ENCODE measurements at places on chromosomes 13 and 19. TPM values are rescaled to one million over a fixed set of nuclear protein-coding genes. Genes with fewer than 3 reads are reported as not detected.
A peak's percentile ranks its signal among the peaks of the same experiment; 100 is the strongest.

The PTH2 gene
- 6.2 TPM for total RNA-seq

DNA sequence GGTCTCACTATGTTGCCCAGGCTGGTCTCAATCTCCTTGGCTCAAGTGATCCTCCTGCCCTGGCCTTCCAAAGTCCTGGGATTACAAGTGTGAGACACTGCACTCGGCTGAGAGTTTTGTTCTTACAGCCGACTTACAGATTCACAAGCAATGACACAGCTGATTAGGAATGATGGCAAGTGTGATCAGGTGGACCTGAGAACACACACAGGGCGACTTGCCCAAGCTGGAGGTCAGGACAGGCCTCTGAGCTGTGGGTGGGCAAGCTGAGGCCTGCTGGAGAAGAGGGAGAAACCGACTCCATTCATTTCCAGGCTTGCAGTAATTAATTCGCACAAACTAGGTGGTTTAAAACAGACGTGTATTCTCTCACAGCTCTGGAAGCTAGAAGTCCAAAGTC is 8.1 kb upstream of the ATG4D start:
- H3K36me3 ChIP-seq, result no peaks in the 10 kb centered on the region
- H3K4me3 ChIP-seq, result no peak overlapping the region
- no peak for DNase-seq
- H3K27ac ChIP-seq, result no peak overlapping the region

DNA sequence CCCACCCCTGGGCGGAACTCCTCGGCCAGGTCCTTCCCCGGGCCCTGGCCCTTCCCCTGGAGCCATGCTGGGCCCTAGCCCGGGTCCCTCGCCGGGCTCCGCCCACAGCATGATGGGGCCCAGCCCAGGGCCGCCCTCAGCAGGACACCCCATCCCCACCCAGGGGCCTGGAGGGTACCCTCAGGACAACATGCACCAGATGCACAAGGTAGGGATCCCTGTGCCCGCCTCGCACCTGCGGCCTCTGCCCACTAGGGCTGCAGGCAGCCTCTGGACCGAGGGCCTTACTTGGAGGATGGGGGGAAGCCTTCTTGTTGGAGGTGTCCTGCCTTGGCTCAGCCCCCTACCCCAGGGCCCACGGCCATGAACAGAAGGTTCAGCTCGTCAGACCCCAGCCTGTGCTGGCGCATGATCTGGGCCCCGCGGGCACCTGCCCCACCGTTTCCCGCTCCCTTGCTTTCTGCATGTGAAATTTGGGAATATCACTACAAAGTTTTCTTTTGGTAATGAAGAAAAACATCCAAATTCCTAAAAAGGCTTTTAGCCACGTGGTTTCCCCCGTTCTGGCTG is 23.4 kb downstream of the SMARCA4 start:
- no peaks in the 10 kb centered on the region for H3K4me1 ChIP-seq
- H3K27me3 ChIP-seq, result no peaks in the 10 kb centered on the region

The ABCA7 gene
- 44.0 TPM for total RNA-seq

GRCh38 chr19:1206864-1207450 is 1.4 kb downstream of the STK11 start:
- H3K27me3 ChIP-seq, result no peaks in the 10 kb centered on the region
- H3K27ac ChIP-seq, result peak overlapping the region; percentile 87
- peak; percentile 24 for DNase-seq

The ZNF729 gene
- not detected for total RNA-seq

The ZNF726 gene
- 4.0 TPM for total RNA-seq

The EXOC3L2 gene
- total RNA-seq, result 2.2 TPM

The PSPC1 gene
- total RNA-seq, result 72.5 TPM

DNA sequence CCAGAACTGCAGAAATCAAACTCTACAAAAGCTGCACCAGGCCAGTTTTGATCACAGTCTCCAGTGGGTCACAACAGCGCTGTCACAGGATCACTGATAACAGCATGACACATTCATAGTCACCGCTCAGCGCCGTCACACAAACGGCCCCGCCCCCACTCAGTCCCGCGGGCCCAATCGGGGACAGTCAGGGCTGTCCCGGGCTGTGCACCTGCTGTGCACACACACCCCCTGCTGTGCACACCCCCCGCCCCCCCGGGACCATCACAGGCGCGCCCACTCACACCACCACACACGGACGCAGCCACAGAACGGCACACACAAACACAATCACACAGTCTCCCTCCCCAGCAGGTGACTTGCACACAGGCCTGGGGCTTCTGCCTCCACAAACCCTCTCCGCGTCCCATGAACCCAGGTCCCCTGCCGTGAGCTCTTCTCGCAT is 435 bp upstream of the ZNF382 start:
- H3K27ac ChIP-seq, result peak overlapping the region; percentile 80
- H3K4me1 ChIP-seq, result peaks cover 6% of the 10 kb centered on the region
- H3K4me3 ChIP-seq, result peak overlapping the region; percentile 61
- H3K36me3 ChIP-seq, result peaks cover 16% of the 10 kb centered on the region

The CD22 gene
- 0.28 TPM for total RNA-seq

DNA sequence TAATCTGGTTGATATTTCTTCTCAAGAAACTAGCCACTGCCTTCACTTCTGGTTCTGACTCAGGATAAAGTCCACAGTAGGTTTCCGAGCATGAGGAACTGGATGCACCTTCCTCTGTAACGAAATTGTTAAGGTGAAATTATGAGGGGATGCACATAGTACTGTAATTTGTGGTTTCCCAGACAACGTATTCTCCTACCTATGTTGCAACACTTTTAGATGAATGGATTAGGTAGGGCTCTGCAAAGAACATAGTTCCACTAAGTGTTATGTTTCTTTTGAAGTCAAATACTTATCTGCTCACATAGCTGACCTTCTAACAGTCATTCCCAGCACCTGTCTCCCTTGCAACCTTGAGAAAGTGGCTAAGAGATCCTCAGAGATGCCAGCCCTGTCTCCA is 5.7 kb upstream of the ZC3H13 start:
- no peak overlapping the region for H3K4me3 ChIP-seq
- H3K4me1 ChIP-seq, result peaks cover 8% of the 10 kb centered on the region
- no peak overlapping the region for H3K27ac ChIP-seq

The ZNF439 gene
- 0.07 TPM for total RNA-seq

DNA sequence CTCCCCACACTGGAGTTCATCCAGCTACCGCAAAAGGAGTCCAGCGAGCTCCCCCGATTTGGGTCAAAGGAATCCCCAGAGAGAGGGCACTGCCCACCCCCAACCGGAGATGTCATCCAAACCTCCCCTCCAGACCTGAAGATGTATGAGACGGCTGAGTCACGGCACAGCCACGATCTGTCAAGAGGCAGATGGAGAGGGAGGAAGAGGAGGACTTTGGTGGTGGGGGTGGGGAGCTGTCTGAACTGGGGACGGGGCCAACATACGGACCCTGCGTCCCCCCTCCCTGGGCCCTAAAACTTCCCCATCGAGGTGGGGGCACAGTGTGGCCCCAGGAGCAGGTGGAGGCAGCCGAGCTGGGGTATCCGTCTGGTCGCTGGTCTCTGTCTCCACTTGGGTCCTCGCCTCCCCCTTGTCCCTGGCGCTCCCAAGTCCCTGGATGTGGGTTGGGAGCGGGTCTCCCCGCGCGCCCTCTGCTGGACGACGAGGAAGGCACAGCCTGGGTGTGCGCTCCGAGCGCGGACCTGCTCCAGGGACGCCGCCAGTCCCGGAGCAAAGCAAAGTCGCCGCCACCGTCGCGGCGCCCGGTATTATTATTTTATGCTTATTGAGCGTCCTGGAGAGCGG is 3.8 kb downstream of the PDE4A start:
- DNase-seq, result peak; percentile 84
- H3K4me1 ChIP-seq, result peaks cover 6% of the 10 kb centered on the region
- H3K4me3 ChIP-seq, result peak overlapping the region; percentile 16
- H3K27me3 ChIP-seq, result peaks cover 100% of the 10 kb centered on the region
- H3K27ac ChIP-seq, result no peak overlapping the region
- H3K36me3 ChIP-seq, result no peaks in the 10 kb centered on the region

- no peak overlapping the region for H3K27ac ChIP-seq
- DNase-seq, result no peak
- no peaks in the 10 kb centered on the region for H3K36me3 ChIP-seq
- H3K4me3 ChIP-seq, result no peak overlapping the region
Observed at GRCh38 chr19:12648088-12648487, 18.5 kb downstream of the MAN2B1 start.

DNA sequence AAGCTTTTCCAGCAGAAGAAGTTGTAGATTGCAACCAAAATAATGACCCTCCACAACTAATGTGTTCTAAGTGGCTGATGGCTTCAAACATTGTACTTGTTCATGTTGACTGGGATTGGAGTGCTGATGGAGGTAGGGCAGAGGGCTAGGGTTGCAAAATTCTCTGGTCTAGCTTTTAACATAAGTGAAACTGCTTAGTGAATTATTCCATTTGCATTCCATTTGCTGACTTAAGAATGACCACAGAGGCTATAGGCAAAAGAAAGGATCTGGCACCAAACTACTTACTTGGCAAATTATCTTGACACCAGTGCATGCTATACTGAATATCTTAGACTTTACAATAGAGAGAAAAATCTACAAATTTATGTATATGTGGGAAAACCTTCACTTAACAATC is 287.0 kb downstream of the FGF9 start:
- no peaks in the 10 kb centered on the region for H3K4me1 ChIP-seq
- no peak for DNase-seq
- no peaks in the 10 kb centered on the region for H3K27me3 ChIP-seq
- no peaks in the 10 kb centered on the region for H3K36me3 ChIP-seq
- no peak overlapping the region for H3K4me3 ChIP-seq

GRCh38 chr19:46000491-46001246 is 5.4 kb downstream of the CCDC61 start:
- DNase-seq, result peak; percentile 15
- H3K4me1 ChIP-seq, result no peaks in the 10 kb centered on the region
- peak overlapping the region; percentile 28 for H3K4me3 ChIP-seq
- H3K36me3 ChIP-seq, result no peaks in the 10 kb centered on the region
- H3K27ac ChIP-seq, result no peak overlapping the region
- peaks cover 12% of the 10 kb centered on the region for H3K27me3 ChIP-seq

- no peak overlapping the region for H3K4me3 ChIP-seq
- H3K27me3 ChIP-seq, result no peaks in the 10 kb centered on the region
- no peak overlapping the region for H3K27ac ChIP-seq
- no peaks in the 10 kb centered on the region for H3K36me3 ChIP-seq
Observed at GRCh38 chr13:54150851-54151250, 1122.2 kb downstream of the OLFM4 start.

DNA sequence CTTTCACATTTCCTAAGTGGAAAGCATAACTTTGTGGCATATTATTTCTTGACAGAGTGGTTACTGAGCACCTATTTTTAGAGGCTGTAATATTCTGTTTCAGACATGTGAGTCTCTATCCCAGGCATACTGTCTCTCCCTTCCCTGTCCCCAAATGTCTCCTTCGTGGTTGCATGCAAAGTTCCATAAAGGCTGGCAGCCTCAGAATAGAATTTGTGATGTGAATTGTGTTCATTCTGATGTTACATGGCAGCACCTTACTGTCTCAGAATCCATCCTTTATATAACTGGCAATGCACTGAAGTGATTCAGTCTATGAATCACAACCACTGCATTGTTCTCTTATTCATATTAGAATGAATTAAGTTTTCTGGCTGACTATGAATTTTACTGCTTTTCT is 89.0 kb upstream of the SLC7A1 start:
- no peak overlapping the region for H3K4me3 ChIP-seq
- no peaks in the 10 kb centered on the region for H3K27me3 ChIP-seq
- no peaks in the 10 kb centered on the region for H3K4me1 ChIP-seq
- no peaks in the 10 kb centered on the region for H3K36me3 ChIP-seq

The URAD gene
- not detected for total RNA-seq

GRCh38 chr13:32409561-32410421 is 18.1 kb downstream of the N4BP2L1 start:
- no peaks in the 10 kb centered on the region for H3K4me1 ChIP-seq
- no peaks in the 10 kb centered on the region for H3K36me3 ChIP-seq
- DNase-seq, result peak; percentile 91
- H3K27me3 ChIP-seq, result peaks cover 8% of the 10 kb centered on the region

The OR7A5 gene
- not detected for total RNA-seq

DNA sequence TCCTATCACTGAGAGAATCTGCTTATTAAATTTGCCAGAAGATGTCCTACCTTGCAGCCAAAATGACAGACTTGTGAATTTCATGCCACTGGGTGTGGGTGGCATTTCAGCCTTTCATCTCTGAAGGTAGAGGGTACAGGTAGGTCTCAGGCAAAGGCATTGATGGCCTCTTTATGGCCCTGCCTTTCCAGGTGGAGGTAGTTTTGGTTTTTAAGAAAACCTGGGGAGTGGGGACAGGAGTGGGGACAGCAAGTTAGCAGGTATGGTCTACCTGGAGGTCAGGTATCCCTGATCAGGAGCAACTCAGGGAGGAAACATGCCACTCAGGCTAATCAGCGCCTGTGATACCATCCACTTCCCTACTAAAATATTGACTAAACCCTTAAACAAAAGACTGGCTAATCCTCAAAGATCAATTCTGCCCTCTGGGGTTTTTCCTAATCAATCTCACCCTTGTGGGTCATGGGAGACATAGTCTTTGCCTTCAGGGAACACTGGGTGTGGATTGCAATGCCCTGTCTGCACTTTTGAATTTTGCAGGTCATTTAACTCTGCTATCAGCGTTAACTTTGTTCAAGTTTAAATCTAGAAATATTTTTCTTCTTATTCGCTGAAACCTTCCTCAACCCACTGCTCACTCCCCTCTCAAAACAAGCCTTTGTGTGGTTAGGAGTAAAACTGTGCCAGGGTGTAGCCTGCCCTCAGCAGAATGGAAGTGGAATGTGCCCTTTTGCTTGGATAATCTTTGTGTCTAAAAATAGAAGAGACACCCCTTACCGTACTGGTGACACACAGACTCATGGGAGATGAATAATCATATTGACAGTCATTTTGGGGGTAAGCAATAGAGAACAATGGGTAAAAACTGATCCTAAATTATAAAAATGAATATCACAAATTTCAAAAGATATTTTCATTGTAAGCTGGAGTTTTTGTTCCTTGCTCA is 233.7 kb downstream of the COG6 start:
- no peaks in the 10 kb centered on the region for H3K36me3 ChIP-seq
- peaks cover 7% of the 10 kb centered on the region for H3K4me1 ChIP-seq
- no peaks in the 10 kb centered on the region for H3K27me3 ChIP-seq
- peak; percentile 59 for DNase-seq
- no peak overlapping the region for H3K27ac ChIP-seq

- no peak for DNase-seq
- peaks cover 5% of the 10 kb centered on the region for H3K36me3 ChIP-seq
- no peaks in the 10 kb centered on the region for H3K27me3 ChIP-seq
- peaks cover 30% of the 10 kb centered on the region for H3K4me1 ChIP-seq
- no peak overlapping the region for H3K27ac ChIP-seq
- no peak overlapping the region for H3K4me3 ChIP-seq
Observed at GRCh38 chr19:3383121-3383722, 16.8 kb downstream of the NFIC start.

- H3K4me1 ChIP-seq, result no peaks in the 10 kb centered on the region
- H3K4me3 ChIP-seq, result no peak overlapping the region
- DNase-seq, result no peak
- H3K27ac ChIP-seq, result no peak overlapping the region
- H3K36me3 ChIP-seq, result no peaks in the 10 kb centered on the region
Observed at GRCh38 chr13:65011378-65011777, 2218.8 kb downstream of the PCDH9 start.

- H3K27ac ChIP-seq, result no peak overlapping the region
- no peak overlapping the region for H3K4me3 ChIP-seq
- H3K36me3 ChIP-seq, result no peaks in the 10 kb centered on the region
- H3K27me3 ChIP-seq, result no peaks in the 10 kb centered on the region
Observed at GRCh38 chr19:14346279-14346678, 35.0 kb upstream of the ADGRE5 start.

GRCh38 chr13:99323488-99323887 is 16.3 kb upstream of the GPR183 start:
- no peaks in the 10 kb centered on the region for H3K36me3 ChIP-seq
- no peak for DNase-seq
- no peaks in the 10 kb centered on the region for H3K27me3 ChIP-seq
- H3K4me1 ChIP-seq, result peaks cover 20% of the 10 kb centered on the region

The ERICH6B gene
- not detected for total RNA-seq

- no peaks in the 10 kb centered on the region for H3K36me3 ChIP-seq
- no peak overlapping the region for H3K27ac ChIP-seq
- no peaks in the 10 kb centered on the region for H3K4me1 ChIP-seq
- H3K4me3 ChIP-seq, result no peak overlapping the region
- DNase-seq, result peak; percentile 83
Observed at GRCh38 chr13:98672947-98673613, 79.4 kb downstream of the SLC15A1 start.

Data from cardiac muscle cell (in vitro differentiated cells and primary cell).